ENCODE measurements at places on chromosomes 6 and 20.
A peak's percentile ranks its signal among the peaks of the same experiment; 100 is the strongest.

- DNase-seq = no peak
These were observed 28.7 kb upstream of the SPAG4 start for GRCh38 chr20:35586751-35587425.

DNA sequence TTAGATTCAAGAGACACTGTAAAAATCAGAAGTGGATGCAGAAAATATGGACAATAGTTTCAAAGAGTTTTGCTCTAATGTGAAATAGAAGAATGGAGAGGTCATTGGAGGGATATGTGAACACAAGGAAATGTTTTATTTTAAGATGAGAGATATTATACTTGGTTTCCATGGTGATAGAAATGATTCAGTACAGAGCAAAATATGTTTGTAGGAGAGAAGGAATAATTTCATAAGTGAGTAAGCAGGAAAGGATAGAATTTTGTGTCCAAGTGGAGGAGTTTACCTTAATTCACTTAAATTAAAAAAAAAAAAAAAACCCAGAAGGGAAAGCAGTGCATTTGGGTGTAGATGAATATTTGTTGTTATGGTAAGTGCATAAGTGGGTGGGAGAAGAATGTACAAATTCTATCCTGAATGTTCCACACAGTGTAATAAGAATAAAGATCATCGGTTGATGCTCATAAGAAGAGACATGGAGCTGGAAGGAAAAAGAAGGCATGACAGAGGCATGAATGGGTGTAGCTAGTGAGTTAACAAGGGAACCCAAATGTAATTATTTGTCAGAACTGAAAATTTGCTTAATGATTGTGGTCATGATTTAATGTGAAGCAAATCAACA is 688.9 kb upstream of the GJE1 start:
- DNase-seq = no peak

DNA sequence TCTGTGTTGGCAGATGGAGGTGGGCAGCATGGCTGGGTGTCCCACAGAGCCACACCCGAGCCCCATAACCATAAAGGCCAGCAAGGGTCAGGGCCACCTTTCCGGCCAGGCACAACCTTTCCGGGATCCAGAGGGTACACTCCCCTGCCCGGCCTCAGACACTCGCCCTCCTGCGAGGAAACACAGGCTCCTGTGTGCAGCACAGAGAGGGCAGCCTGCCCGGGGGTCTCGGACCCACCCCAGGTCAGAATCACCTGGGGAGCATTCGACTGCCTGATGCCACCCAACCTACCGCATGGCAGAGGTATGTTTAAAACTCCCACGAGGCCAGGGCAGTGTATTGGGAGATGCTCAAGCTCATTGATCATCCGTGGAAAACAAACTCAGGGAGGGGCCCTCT is 260.3 kb downstream of the TAF4 start:
- DNase-seq = no peak

GRCh38 chr6:162442687-162443086 is 284.9 kb downstream of the PRKN start:
- DNase-seq = no peak

- no peak for DNase-seq
These were observed 297.8 kb downstream of the GJA1 start for GRCh38 chr6:121733234-121733633.

- peak; percentile 11 for DNase-seq
These were observed 8.8 kb upstream of the CD83 start for GRCh38 chr6:14108571-14109410.

DNA sequence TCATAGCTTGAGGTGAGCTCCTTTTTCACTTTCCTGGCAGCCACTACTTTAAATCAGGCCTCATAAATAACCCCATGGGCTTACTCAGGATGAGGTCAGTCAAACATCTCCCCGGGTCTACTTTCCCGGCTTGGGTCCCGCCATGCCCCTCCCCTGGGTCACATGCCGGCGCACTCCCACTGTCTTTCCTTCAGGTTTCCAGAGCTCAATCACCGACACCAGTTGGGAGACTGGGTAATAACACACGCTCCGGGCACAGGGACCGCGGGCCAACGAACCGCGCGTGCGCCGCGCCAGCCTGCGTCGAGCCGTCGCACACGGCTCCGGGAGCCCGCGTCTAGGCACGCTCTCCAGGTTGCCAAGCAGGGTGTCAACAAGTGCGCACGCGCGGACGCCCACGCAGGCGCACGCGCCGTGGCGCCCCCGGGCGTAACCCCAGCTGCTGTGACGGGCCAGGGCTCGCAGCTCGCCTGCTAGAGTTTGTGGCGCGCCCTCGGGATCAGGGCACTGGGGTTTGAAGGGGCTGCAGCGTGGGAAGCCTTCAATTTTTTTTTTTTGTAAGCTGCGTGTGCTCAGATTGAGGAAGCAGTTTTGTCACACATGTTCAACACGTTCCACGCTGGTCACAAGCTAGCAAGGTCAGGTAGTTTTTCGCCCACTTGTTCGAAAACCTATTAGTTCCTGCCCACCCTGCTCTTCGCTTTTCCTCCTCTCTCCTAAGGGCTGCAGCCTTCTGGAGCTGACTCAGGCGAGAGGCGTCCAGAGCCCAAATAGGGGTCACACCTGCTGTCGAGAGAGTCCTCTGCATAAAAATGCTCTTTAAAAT is 31.8 kb downstream of the TFAP2B start:
- DNase-seq = no peak

GRCh38 chr20:4883546-4883945 is 117.8 kb downstream of the SLC23A2 start:
- DNase-seq = no peak

GRCh38 chr20:23365390-23366165 is 3.6 kb downstream of the GZF1 start:
- no peak for DNase-seq

- DNase-seq = no peak
These were observed 48.4 kb downstream of the RIOK1 start for GRCh38 chr6:7438011-7438410.

DNA sequence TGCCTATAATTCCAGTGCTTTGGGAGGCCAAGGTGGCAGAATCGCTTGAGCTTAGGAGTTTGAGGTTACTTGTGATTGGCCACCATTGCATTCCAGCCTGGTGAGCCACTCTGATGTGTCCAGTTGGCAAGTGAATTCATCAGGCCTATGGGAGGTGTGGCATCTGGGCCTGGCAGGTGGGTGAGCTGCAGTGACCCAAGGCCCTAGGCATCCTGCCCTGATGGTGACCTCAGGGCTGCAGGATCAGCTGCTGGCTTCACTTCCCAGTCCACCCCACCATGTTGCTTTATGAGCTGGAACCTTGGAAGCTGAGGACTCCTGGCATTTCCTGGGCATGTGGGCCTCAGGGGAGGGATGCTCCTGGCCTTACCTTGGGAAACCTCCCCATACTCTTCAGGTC is 20.5 kb downstream of the RSPH9 start:
- DNase-seq = no peak

DNA sequence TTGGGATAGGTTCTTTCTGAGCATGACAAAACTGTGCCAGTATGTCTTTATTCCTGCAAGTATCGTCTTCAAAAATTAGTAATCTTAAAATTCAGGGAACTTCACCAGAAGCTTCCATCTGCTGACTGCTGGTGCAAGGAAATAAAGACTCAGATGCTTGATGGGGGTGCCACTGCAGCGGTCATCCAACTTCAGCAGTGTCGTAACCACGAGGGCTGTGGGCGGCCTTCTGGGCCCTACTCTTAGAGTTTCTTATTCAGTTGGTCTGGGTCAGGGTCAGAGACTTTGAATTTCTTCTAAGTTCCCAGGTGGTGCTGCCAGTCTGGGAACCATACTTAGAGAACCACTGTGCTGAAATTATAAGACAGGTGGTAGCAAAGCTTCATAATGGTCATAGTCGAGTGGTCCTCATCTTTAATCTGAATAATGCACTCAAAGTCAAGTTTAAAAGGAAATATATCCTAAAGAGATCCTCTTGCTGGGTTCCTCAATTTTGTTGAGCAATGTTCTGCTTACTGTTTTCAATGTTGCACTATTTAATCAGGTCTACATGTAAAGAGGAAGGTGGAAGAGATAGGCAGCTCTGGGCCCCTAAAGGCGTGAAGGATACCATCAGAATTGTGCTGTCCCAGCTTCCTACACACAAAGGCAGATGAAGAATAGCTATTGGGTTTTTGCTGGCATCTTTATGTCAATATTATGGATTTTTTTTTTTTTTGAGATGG is 165.4 kb upstream of the GMDS start:
- DNase-seq = no peak

DNA sequence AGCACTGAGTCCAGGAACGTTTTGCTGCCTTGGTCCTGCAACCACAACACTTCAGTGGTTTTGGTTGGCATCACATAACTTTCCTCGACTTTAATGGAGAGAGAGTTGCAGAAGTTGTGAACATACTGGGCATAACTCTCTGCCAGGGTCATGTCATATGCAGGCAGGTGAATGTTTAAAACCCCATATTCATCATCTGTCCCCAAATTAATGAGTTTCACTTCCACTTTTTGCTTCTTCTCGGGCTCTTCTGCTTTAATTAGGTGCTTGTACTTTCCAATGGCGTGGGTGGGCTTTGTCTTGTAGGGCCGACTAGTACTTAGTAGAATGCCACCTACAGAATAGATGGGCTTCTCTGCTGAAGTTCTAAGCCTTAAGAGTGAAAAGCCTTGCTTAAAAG is 45.2 kb upstream of the TFAP2A start:
- DNase-seq = no peak
